COLO829 (cell line): ENCODE measurements at places on chromosomes 7 and 10.

DNA sequence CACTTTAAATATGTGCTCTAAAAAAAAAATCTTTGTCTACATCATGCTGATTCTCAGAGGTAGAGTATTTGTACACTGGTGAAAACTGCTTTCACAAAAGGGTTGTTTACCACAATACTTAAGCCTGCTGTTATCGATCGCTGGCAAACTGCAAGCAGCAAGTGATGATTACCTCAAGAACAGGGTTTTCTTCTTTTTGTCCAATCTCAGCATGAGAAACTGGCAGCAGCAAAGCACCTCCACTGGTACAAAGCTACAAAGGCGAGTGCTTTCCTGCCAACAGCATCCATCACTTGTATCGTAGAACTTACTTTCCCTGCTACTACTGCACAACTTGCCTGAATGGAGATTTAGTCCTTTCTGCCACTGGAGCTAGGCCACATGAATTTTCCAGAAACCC is 276.5 kb downstream of the DGKB start:
- no peak for DNase-seq

DNA sequence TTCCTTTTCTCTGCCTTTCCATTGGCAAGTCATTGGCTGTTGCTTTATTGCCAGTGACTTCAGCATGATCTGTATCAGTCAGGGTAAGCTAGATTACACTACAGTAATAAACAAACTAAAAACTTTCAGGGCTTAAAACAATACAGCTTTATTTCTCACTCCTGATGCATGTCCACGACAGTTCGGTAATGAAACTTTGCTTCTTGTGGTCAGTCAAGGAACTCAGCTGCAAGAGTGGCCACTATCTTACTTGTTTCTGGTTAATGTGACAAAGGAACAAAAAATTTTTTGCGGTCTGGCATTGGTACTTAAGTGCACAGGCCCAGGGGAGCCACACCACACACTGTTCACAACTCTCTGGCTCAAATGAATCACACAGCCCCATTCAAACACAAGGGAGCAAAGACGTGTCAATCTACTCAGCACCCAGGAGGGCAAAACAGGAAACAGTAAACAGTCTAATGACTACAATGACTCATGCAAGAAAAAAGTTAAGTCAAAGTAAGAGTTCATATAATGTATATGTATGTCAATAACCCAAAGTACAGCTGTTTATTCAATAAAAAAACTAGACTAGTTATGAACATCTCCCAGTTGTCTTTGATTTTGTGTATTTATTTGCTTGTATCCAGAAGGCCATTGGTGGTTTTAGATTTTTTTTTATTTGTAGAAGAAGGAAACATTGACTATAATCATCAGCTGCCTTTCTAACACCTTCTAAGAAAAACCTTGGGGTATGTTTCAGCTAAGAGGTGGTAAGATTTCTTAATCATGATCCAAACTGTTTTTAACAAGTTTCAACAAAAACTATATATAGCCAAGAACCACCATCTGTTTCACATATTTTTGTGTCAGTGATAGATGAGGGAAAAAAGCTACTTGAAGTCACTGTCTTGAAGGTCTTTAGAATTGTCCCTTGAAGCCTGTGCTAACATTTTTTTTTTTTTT is 134.4 kb upstream of the FAM3C start:
- peak; percentile 89 for DNase-seq

DNA sequence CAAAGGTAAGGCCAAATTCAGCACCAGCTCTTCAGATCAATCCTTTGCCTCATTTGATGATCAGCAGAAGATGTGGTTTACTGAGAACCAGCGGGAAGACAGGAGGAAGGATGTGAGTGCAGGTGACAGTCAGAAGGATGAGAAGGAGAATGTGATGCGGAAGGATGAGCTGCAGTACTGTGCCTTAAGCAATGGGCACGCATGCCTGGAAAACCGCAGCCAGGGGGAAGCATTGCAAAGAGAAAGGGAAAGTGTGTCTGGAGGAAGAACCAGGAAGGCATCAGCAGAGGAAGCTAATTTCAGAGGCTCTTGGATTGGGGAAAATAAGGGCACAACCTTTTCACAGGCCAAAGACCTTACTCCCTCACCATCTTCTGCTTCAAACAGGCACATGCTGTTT is 25.7 kb downstream of the C10orf71 start:
- no peak for DNase-seq

DNA sequence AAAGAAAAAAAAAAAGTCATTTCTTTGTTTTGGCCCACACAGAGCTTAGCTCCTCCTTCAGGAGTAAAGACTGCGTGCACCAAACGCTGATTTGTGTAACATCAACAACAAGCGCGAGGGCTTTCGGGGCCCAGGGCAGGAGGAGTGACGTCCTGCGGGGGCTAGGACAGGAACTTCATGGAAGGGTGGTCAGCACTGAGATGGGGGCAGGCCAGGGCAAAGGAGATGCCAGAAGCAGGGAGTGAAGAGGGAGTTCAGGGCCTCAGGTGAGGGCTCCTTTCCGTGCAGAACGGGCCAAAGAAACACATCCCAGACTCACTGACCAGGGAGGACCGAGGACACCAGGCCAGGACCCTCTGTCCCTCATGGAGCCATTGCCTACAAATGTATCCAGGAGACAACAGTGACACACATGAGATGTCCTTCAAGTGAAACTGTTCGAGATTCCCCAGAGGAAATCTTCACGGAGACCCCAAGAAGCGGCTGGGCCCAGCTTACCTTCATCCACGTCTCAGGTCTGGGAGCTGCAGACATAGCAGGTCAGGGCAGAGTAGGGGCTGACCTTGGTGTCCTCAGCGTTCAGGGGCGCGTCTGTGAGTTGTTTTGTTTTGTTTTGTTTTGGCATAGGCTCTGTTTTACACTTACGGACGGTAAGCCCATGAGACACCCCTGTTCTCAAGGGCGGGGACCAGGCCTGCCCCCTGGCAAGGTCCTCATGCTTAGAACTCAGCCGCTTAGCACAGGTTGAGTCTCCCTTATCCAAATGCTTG is 30.4 kb upstream of the SHH start:
- DNase-seq, result no peak

GRCh38 chr7:82017334-82017943 is 247.6 kb upstream of the HGF start:
- peak; percentile 79 for DNase-seq

DNA sequence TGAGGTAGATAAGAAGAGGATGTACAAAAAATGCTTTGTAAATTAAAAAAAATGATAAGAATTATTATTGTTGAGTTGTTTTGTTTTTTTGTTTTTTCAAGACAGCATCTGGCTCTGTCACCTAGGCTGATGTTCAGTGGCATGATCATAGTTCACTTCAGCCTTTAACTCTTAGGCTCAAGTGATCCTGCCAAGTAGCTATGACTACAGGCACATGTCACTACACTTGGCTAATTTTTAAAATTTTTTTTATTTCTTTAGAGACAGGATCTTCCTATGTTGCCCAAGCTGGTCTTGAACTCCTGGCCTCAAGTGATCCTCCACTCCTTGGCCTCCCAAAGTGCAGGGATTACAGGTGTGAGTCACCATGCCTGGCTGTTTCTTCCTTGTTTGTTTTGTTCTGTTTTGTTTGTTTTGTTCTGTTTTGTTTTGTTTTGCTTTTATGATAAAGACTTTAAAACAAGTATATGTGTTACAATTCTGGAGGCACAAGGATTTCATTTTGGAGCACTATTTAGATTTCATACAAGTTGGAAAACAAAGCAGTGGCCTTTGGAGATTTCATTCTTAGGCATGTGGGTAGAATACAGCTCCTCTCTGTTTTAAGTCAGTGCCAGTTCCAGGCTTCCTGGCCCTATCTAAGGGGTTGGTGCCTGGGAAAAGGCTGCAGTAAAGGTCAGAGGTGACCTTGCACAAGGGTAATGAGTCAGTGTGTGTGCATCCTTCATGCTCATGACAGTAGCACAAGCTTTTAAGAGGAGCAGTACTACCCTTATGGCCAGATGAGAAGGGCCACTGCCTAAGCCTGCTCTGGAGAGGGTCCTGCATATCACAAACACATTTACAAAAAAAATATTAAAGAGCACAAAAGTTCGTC is 17.9 kb downstream of the FGFBP3 start:
- no peak for DNase-seq

DNA sequence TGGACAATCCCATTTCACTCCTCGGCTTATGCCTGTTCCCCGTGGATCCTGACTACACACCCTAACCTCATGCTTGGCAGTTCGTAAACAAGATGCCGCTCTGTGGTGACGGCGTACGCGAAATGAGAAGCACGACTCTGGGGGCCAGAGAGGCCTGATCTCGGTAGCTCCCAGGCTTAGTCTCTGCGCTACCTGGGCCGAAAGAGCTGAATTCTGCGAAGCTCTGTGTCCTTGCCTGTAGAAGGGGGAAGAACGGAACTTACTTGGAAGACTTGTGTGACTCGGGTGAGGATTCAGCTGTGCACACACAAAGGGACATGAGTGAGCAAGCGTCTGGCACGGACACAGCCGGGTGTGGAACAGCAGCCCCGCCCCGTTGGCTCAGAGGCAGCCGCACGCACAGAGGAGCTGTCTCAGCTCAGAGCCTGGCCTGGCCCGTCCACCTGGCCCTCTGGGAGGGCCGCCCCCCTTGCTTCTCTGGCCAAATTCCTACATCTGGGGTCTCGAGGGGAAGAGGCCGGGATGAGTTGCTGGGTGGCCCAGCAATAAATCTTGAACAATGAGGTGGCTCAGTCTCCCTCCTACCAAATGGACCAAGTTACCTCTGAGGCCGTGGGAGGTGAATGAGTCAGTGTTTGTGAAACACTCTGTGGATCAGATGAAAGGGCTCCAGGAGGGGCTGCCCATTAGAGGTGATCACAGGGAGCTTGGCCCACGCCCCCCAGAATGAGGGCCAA is 83.8 kb downstream of the PDGFA start:
- no peak for DNase-seq

DNA sequence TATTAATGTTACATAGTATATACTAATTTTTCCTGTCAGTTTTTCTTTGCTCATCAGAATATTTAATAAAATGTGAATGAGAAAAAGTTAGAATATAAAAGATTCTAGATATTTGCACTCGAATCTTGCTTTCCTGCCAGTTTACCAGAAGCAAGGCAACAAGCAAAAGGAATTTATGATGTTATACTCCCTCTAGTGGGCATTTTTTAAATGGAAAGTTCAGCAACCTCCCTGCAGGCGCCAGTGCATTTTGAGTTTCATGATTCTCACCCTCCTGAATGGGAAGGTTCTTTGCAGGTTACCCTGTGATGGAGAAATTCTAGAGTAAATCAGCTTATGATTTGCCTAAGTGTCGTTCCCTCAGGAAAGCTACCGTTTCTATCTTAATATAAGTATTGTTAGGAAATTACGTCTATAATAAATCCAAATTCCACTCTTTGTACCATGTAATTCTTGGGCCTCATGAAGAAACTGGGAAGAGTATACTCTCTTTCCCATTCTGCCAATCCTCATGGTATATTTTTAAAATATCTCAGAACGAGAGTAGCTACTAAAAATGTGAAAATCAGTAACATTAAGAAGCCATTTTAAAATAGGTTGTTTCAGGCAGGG is 350.0 kb downstream of the CRPPA start:
- peak; percentile 57 for DNase-seq

GRCh38 chr10:65350611-65351010 is 1575.2 kb upstream of the LRRTM3 start:
- DNase-seq, result no peak

GRCh38 chr7:75879771-75880184 is 944 bp downstream of the RHBDD2 start:
- no peak for DNase-seq

DNA sequence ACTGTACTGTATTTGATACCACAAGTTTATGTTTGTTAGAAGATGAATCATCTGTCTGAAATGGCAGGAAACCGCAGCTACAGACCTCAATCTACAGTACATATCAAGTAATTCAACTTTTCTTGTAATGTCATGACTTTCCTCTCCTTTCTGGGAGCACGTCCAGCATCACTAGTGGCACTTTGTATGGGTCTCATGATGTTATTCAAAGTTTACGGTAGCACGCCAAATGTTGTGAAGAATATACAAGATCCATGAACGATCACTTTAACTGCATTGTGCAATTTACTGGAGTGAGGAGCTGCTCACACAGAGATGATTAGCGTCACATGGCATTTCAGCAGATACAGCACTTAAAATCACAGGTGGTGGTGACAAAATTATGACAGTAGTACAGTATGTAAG is 257.8 kb upstream of the GNAI1 start:
- peak; percentile 25 for DNase-seq

DNA sequence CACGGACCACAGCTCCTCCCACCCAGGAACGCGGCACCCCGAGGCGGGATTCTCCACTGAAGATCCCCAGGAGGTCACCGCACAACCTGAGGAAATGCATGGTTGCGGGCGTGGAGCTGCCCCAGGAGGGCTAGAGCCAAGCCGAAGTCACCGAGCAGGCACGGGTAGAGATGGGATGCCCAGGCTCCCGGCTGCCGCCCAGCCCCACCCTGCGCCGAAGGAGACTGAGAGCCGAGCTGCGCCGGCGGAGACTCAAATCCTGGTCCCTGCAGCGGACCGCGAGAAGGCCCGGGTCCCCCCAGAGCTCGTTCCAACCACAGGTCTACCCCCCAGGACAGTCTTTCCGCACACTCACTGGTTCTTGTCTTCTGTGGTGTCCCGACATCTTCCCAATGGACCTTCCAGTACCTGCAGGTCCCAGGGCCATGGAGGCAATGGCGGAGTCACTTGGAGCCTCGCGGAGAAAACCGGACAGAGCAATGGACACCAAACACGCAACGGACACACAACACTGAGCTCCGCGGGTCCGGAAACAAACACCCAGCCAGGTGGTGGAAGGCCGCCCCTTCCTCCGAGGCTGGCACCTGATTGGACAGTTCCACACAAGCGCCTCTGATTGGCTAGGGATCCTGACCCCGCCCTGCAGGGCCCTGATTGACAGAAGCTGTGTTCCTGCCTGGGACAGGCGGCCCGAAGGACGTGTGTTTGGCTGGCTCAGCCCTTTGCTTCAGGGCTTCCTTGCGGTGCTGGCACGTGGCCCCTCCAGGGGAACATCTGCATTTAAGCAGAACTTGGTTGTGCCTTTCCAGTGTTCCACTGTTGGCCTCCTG is 331.9 kb upstream of the NUPR2 start:
- peak; percentile 0 for DNase-seq

DNA sequence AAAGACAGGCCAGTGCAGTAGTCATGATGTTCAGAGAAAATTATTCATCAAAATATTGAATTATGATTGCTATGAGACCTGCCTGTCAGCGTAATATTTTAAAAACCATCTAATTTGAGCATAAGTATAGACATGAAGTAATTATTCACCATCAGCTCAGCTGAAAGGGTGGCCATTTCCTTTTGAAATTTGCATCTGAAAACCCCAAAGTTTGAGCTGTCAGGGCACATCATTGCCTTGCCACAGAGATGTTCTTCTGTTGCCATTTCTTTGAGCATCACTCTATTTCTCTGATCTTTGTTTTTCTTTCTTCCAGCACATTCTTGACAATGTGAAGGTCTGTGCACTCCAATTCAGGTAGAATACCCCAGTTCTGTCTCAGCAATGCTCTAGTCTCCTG is 147.5 kb upstream of the RHOBTB1 start:
- no peak for DNase-seq

DNA sequence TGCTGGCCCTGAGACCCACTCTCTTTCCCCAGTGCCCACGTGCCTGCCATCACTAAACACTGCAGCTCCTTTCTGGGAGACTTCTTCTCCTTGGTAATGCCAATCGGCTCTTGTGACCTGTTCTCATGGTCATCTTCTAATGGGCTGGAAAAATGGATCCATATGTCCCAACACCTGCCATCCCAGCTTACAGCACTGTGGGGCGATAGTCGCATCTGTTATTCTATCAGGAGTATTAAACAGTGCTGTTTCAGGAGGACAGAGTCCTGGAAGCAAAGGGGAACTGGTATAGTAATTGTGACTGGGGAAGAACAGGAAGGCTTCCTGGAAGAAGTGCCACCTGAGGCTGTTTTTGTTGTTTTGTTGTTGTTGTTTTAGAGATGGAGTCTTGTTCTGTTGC is 411.2 kb downstream of the GLRX3 start:
- no peak for DNase-seq

GRCh38 chr7:151185762-151186639 is 1.0 kb downstream of the ASB10 start:
- DNase-seq, result no peak
